ENCODE measurements at places on chromosomes 12 and 14. TPM values are rescaled to one million over a fixed set of nuclear protein-coding genes. Genes with fewer than 3 reads are reported as not detected.

The CD69 gene
- 0.16 TPM for total RNA-seq

The CCDC91 gene
- total RNA-seq = 5.7 TPM

The FSCB gene
- 0.25 TPM for total RNA-seq

The ALX1 gene
- total RNA-seq = not detected

The KLRC1 gene
- not detected for total RNA-seq

The STXBP6 gene
- total RNA-seq = 0.25 TPM

The OR4Q2 gene
- total RNA-seq = not detected

Data from mesangial cell (primary cell).